ENCODE measurements at places on chromosomes 1 and 21.

DNA sequence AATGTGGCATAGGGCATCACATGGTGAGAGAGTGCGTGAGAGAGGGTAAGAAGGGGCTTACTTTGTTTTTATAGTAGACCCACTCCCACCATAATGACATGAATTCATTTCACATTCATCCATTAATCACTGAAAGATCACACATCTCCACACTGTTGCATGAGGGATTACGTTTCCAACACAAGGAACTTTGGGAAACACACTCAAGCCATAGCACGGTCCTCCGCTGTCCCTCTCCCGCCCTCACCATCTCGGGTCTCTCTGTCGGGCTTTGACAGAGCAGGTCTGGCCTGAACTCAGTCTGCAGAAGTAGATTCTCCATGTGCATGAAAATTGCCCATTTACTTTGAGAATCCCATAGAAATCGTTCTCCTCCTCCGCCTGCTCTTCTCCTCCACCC lies 312.2 kb downstream of the MATN1 start:
- DNase-seq: no peak

GRCh38 chr1:25796811-25797458 lies 3.1 kb upstream of the SELENON start:
- DNase-seq: peak; percentile 58

DNA sequence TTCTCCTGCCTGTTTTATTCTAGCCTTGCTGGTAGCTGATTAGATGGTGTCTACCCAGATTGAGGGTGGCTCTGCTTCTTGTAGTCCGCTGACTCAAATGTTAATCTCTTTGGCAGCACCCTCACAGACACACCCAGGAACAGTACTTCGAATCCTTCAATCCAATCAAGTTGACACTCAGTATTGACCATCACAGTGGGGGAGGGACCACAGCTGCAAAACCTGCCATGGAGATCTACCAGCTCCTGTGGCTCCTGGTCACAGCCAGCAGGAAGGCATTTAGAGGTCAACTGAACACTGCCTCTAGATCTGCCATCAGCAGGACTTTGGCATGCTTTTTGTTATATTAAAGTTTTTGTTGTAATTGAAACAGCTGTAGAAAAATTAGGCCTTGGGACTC lies 146.9 kb downstream of the RWDD3 start:
- DNase-seq: no peak

GRCh38 chr1:225928186-225929175 lies 4.4 kb upstream of the PYCR2 start:
- DNase-seq: no peak

DNA sequence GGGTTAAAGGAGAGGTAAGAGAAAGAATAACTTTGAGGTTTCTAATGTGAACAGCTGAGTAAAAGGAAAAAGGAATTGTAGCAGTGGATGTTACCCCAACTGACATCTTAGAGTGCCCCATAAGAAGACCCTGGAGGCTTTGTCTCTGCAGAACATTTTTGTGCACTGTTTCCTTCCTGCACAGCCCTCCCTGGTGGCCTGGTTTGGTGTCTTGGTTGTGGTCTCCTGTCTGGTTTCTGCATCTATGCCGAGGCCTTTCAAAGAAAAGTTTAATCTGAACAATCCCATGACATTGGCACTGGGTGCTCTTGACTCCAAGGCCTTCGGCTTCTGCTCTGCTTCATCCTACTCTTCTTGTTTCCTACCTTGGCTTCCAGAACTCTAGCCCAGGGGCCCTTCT lies 57.8 kb downstream of the RHOU start:
- no peak for DNase-seq

DNA sequence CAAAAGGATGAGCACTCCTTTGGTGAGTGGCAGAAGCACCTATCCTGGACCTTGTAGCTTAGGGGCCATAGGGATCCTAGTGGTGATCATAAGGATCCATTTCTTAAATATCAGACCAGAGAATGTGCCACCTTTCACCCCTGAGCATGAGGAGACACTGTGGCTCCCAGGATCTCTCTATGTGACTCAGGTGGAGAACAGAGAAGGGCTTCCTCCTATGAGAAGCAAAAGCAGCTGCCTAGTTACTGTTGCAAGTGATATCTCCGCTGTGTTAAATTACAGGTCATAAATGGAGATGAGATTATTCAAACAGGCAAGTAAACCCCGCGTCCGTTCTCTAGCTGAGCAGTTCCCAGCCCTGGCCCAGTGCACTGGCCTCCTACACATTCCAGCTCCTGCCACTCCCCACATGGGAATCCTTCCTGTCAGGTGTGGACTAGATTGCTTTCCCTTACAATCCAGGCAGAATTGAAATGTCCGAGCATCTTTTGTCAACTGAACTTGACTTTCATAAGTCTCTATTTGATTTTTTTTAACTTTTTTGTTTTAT lies 26.3 kb downstream of the CLEC20A start:
- no peak for DNase-seq

DNA sequence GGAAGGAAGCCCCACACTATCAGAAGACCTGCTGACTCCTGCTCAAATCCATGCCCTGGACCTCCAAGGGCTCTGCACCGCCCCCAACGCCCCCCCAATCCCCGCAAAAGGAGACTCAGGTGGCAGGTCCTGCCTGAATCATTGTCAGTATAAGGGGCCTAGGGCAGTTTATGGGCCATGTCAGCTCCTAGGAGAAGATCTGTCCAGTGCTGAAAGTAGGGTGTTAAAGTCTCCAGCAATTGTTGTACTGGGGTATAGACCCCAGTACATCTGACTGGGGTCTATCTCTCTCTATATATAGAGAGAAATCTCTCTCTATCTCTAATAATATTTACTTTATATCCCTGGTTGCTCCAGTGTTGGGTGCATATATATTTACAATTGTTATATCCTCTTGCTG lies 12.1 kb upstream of the OLIG2 start:
- DNase-seq: no peak

DNA sequence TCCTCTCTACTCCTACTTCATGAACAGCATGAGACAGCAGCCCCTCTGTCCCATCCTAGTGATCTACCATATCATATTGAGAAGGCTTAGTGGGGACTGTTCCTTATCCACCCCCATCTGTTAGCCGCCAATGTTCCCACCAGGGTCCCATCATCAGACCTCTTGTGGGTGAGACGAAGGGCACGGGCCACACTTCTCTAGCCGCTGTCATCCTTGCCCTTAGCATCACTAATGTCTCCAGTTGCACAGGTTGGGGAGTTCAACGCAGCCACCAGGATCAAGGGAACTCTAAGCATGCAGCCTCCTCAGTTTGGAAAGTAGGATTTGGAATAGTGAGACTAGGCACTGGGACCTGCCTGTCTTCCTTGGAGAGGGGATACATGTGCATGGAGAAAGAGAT lies 20.1 kb downstream of the INKA2 start:
- no peak for DNase-seq

DNA sequence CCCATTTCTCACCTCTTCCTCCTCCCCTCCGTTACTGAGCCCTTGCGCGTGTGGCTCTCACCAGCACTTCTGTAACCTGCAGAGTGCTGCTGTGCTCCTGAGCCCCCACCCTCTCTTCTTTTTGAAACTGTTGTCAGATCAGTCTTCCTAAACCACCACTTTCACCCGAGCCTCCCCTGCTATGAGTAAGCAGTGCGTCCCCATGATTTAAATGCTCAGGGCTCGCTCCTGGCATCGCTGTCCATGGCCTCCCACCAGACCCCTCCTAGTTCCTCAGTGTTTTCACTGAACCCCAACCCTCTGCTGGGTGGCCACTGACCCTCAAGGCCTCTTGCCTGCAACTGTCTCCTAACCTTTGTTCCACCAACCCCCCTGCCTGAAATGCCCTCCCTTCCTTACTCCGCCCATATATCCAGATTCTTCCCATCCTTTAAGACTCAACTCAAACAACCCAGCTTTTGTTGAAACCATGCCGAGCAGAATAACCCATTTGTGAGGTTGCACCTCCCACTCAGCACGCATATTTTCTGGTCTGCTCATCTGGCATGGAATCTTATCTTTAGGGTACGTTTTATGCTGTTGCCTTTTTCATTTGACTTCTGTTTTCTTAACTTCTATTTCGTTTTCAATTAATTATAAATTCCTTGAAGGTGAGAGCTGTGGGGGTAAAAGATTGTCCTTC lies 64.5 kb upstream of the FAM3B start:
- DNase-seq: no peak

GRCh38 chr1:234125283-234125682 lies 220.8 kb downstream of the SLC35F3 start:
- no peak for DNase-seq

- peak; percentile 59 for DNase-seq
Measured at GRCh38 chr21:38505654-38506523, 7.6 kb upstream of the ERG start.

DNA sequence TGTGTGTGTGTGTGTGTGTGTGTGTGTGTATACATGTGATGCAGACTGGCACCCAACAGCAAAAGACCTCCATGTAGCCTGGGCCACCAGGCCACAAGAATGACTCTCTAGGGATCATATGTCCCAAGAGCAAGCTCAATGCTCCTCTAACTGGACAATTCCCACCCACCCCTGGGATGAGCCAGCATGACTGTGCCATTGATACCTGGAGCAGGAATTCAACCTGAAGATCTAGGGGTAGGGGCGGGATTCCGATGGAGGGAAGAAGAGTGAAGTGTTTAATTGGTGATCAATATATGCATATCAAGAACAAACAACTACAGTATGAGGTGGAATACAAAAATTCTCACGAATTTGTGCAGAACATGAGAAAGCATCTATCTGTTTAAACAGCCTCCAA lies 136.2 kb downstream of the PSMG1 start:
- DNase-seq: no peak

DNA sequence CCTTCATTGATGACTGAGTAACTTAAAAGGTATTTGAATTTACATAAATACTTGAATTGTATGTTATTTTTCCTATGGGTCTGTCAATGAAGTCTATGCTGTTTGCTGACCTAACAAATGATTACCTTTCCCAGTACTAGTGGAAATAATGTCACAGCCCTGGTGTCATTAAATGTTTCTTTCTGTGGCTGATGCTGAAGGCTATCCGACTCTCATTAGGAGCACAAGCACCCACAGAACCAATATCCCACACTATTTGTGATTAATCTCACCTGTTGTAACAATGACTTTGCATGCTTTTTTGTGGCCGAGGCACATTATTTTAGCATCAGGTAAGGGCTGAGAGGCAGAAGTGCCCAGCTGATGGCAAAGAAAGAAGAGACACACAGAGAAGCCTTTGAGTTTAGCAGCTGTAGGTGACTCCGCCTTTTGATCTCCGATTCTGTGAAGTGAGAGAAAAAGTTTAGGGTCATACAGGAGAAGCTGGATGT lies 25.8 kb upstream of the TRIM45 start:
- DNase-seq: no peak

- no peak for DNase-seq
Measured at GRCh38 chr1:246544001-246544400, 22.1 kb downstream of the TFB2M start.

- no peak for DNase-seq
Measured at GRCh38 chr1:71494163-71494562, 413.3 kb upstream of the ZRANB2 start.

DNA sequence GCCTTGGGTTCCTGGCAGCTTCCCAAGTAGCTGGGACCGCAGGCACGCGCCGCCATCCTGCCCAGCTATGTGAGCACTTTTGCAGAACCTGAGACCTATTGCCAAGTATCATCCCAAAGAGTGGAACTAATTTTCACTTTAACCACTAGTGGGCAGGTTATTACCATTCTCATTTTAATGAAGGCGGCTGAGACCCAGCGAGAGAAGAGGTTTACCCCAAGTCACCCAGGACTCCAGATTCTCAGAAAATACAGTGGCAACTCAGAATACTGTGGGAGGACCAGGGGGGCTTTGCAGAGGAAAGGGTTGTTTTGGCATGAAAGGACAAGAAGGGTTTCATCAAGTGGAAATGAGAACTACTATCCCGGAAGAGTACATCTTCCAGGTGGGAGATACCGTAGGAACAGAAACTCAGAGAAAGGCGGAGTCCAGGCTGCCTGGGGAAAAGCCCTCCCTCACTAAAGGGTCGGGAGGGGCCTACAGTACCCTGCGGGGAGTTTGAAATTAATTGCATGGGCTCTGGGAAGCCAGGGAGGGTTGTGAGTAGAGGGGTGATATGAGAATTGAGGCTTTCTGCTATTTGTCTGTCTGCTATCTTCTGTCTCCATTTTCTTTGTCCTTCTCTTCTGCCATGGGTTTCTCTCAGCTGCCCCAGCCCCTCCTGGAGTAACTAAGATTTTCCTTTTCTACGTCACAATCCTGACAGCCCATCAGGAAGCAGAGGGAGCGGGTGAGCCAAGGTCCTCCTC lies 7.2 kb upstream of the SEMA4A start:
- peak; percentile 80 for DNase-seq

GRCh38 chr1:236185687-236186086 lies 43.3 kb downstream of the GPR137B start:
- DNase-seq: no peak

DNA sequence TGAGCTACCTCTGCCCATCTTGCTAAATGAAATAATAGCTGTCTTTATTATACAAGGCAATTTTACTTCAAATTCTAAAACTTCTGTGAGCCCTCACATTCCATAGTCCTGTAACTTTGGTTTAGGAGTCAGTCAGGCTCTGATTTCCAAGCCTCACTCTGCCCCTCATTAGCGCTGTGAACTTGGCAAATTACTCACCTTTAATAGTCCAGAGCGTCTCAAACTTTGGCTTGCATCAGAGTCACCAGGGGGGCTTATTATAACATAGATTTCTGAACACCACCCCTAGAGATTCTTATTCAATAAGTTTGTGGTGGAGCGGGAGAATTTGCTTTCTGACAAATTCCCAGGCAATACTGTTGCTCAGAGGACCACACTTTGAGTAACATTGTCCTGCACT lies 126.2 kb upstream of the FGGY start:
- no peak for DNase-seq

DNA sequence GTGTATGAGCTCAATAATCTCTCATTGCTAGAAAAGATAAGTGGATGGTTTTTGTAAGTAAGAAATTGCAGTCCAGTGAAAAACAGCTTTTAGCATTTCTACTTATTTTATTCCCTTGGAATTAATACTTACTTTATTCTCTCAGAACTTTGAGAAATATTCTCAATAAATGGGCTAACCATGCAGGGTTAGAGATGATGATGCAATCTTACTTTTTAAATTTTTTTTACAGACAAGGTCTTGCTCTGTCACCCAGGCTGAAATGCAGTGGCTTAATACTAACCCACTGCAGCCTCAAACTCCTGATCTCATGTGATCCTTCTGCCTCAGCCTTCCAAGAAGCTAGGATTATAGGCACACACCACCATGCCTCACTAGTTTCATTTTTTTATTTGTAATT lies 440.8 kb upstream of the ZP4 start:
- DNase-seq: no peak

- DNase-seq: no peak
Measured at GRCh38 chr1:917466-918091, 6.1 kb upstream of the SAMD11 start.

GRCh38 chr1:17544776-17545350 lies 5.4 kb downstream of the ARHGEF10L start:
- no peak for DNase-seq

All from smooth muscle cell of the brain vasculature (primary cell).